Posterior cingulate gyrus (tissue), 11 donors: ENCODE measurements at places on chromosomes 3 and 15.

GRCh38 chr15:85073556-85074194, 92.0 kb downstream of the PDE8A start:
- DNase-seq = no peak

- no peak for DNase-seq
These were observed 56.5 kb downstream of the SMAD3 start for GRCh38 chr15:67121644-67122605.

GRCh38 chr3:156483961-156484787, 70.7 kb downstream of the SSR3 start:
- DNase-seq = no peak

- no peak for DNase-seq
These were observed 10.6 kb downstream of the ARPP19 start for GRCh38 chr15:52558196-52558595.

- DNase-seq = no peak
These were observed 137.7 kb upstream of the NECTIN3 start for GRCh38 chr3:110933821-110934426.

DNA sequence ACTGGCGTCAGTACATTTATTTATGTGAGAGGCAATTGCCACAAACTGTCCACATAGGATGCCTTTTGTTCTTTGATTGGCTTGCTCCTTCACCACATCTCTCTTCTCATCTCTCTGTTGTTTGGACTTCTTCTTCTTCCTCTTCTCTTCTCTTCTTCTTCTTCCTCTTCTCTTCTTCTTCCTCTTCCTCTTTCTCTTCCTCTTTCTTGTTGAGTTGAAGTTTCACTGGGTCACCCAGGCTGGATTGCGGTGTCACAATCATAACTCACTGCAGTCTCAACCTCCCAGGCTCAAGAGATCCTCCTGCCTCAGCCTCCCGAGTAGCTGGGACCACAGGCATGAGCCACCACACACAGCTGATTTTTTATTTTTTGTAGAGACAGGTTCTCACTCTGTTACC, 67.7 kb upstream of the GSK3B start:
- DNase-seq = no peak

- no peak for DNase-seq
These were observed 801.3 kb downstream of the EPHA3 start for GRCh38 chr3:89908711-89909213.

DNA sequence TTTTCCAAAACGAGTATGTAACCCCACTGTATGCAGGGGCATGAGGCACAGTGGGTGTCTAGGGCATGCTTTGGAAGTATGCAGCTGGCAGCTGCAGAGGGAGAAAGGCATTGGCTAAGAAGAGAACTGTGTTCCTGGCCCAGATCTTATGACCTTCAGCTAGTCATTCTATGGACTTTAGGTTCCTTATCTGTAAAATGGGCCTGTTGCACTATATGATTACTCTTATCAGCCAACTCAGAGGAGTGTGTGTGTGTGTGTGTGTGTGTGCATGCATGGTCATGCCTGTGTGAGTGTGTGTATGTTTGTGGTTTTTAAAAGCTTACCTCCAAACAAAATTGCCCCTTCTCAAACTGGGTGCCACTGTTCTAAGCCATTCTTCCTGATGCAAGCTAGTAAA, 27.4 kb upstream of the CHST2 start:
- DNase-seq = no peak

DNA sequence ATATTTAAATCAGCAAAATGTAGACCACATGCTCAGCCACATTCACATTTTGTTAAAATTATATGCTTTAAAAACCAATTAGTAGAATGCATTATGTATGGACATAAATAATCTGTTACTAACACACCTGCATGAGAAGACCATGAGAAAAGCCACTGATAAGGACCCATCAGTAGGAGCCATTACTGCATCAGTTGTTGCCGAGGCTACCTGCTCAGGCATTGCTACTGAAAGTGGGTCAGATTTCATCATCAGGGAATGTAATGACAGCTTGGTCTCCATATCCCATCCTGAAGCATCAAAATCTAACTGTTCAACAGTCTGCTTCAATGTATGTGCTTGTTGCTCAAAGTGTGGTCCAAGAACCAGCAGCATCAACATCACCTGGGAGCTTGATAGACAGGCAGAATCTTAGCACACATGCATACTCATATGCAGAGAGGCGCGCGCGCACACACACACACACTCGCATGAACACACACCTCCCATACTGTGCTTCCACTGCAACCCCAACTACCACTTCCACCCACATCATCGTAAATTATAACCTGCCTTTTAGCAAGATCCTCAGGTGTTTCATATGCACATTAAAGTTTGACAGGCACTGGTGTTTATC, 72.4 kb upstream of the FOXB1 start:
- DNase-seq = no peak

DNA sequence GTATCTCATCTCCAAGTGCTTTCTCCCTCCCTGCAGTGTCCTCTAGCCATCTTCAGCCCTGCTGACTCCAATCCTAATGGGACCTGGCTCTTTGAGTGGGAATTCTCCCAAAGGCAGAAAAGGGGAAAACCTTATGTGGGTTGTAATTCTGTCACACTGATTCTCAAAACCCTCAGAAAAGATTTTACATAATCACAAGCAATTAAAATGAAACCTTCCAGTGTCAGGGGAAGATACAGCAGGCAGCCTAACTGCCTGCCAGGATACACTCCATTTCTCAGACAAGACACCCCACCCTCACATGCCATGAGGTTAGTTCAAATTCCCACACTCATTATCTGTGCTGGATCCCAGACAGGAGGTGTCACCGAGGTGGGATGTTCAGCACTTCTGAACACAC, 121.4 kb downstream of the RFTN1 start:
- DNase-seq = no peak

- no peak for DNase-seq
These were observed 215.2 kb downstream of the ZNF621 start for GRCh38 chr3:40739971-40740370.

DNA sequence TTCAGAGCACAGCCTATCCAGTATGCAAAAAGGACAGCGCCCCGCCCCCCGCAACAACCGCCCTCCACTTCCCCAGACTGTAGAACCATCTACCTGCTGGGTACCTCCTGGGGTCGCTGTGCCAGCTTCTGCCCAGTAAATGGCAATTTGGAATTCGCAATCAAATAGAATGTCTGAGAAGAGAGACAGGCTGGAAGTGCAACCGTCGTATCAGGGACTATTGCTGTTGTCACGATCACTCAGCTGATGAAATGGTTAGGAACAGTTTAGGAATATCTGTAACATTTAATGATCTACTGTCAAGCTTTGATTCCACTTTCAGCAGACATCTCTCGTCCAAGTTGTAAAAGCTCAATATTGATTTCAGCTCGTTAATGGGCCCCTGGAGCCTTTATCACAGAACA, 13.3 kb upstream of the PARL start:
- DNase-seq = no peak

DNA sequence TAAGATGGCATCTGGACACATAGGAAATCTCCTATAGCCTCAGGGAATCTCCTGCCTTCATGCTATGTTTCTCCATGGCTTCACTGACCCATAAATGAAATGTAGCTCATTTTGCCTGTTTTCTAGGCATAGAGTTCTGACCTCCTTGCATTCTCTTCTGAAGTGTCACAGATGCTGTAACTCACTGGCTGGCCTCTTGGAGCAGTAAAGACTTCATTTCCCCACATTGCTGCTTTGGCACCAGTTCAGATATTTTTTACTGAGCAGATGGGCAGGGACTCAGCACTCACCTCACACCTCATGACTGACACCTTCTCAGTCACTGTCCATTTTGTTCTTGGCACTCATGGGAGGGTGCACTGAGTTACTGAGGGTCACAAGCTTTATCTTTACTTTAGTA, 286.7 kb upstream of the TGFBR2 start:
- DNase-seq = no peak

GRCh38 chr15:55999658-56000057, 6.2 kb upstream of the NEDD4 start:
- no peak for DNase-seq

DNA sequence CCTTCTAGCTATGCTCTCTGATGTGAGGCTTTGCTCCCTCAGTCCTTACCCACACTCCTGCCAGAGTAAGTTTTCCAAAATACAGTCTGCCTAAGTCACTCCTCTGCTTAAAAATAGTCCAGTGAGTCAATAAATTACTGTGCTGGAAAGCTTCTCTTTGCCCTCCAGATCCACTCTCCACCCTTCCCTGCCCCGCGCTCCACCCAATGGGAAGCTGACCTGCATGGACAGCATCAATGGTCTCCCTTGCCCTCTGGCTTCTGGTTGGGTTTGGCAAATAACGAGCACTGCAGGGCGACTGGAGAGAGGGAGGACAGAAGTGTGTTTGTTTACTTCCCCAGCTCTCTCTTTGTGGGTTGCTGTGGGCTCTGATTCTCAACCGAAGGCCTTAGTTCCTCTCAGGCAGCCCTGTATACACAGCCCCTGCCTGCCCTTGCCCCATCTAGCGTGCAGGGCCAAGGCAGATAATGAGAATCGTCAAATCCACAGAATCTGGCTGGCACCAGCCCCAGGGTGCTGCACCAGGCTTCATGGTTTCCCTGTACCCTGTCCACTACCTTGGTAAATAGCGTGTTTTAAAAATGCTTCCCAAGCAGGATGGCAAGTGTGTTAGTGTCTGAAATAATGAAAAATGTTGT, 110.4 kb downstream of the ADAMTSL3 start:
- no peak for DNase-seq

DNA sequence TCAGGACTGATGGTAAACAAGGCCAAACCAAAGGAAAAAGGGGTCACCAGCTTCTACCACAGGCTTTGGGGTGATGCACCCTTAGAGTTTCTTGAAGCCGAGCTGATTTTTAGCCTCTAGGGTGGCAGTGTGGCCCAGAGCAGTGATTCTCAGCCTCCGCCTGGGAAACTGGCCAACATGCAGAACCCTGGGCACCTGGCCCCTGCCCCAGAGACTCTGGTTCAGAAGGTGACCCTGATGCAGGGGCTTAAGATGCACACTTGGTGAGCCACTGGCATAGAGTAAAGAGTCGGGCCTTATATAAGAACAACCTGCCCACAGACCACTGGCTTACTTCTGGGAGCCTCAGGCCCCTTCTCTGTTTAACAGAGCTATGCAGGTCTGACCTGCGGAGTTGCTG, 44.5 kb downstream of the SYNM start:
- DNase-seq = no peak

DNA sequence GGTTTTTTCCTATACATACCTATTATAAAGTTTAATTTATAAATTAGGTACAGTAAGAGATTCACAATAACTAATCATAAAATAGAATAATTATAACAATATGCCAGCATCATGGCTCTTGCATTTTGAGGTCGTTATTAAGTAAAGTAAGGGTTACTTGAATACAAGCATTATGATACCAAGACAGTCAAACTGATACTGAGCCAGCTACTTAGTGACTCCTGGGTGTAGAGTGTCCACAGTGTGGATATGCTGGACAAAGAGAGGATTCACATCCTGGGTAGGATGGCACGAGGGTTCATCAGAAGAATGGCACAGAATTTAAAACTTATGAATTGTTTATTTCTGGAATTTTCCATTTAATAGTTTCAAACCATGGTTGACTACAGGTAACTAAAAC, 157.2 kb upstream of the IL12A start:
- no peak for DNase-seq

GRCh38 chr15:62873203-62873602, 169.3 kb upstream of the TPM1 start:
- no peak for DNase-seq

GRCh38 chr3:82636177-82636576, 874.7 kb upstream of the GBE1 start:
- no peak for DNase-seq

- DNase-seq = no peak
These were observed 281.4 kb upstream of the SLCO3A1 start for GRCh38 chr15:91572110-91572509.

DNA sequence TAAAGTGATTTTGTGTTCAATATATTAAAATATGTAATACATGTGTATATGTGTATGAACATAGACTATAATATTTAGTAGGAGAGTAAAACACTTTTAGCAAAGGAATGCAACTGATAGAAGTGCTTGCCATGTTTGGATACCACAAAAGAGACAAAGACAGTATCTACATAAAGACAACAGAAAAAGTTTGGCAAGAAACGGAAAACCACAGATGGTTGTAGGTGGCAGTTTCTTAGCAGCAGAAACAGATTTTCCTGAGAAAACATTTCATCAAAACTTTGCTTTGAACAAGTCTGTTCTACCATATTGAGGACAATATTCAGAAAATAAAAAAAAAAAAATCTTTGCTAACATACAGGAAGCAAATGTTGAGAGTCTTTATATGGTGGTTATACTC, 1560.4 kb upstream of the GBE1 start:
- DNase-seq = no peak

GRCh38 chr3:7847021-7847420, 654.6 kb upstream of the LMCD1 start:
- no peak for DNase-seq
